ENCODE measurements at places on chromosomes 2 and 18.

DNA sequence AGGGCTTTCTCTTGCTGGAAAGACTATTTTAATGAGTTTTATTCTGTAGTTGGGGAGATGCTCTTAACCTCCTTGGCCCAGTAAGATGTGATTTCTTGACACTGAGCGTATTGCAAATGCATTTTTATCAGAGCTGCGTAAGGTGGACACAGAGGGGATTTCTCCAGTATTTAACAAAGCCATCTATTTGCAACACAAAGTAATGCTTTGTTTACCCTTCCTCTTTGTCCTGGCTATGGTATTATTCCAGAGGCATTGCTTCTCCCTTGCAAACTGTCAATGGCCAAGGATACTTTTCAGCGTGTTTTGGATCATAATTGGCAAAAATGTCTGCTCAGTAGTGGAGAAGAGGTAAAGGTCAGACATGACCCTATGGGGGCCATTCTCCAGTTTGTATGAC lies 90.8 kb upstream of the PIK3C3 start:
- DNase-seq = no peak

DNA sequence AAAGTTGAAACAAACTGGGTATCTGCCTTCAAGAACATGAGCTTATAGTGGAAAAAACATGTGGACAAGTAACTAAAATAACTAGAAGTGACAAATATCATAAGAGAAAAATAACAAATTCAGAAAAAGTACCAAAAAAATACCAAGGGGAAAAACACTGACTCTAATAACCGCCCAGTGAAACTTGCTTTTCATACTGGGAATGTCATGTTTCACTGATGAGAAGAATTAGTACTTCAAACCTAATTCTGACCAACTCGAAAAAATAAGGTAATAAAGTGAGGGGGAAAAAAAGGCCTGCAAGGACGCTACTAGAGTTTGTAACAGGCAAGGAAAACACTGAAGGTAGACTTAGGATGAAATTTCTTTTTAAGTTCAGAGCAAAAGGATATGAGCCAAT lies 83.6 kb downstream of the RTTN start:
- no peak for DNase-seq

DNA sequence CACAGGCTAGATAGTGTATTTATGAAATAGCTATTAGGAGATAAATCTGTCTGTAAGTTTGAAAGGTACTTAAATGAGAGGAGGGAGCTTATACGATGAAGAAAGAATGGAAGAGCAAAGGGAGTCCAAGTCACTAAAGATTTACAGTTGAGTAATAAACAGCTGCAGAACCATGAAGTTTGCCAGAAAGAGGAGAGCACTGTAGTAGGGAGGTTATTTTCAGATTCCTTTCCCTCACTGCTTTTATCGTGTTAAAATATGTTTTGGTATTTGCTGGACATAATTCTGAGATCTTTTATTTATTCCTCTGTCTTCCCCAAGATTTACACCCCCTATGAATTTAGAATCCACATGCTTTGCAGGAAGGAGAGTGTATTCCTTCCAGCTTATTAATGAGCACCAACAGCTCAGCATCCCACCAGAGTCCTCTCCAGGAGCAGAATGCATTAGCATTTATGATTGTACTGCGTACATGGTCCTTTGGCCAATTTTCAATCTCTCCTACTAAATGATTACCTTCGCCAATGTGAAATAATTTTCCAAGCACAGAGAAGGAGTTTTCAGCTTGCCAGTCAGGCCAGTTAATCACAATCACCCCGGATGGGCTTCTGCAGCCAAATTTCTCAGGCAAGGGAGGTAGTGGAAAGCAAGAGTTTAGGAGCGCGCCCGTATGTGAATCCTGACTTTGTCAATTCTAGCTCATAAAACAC lies 297.0 kb downstream of the NBAS start:
- no peak for DNase-seq

DNA sequence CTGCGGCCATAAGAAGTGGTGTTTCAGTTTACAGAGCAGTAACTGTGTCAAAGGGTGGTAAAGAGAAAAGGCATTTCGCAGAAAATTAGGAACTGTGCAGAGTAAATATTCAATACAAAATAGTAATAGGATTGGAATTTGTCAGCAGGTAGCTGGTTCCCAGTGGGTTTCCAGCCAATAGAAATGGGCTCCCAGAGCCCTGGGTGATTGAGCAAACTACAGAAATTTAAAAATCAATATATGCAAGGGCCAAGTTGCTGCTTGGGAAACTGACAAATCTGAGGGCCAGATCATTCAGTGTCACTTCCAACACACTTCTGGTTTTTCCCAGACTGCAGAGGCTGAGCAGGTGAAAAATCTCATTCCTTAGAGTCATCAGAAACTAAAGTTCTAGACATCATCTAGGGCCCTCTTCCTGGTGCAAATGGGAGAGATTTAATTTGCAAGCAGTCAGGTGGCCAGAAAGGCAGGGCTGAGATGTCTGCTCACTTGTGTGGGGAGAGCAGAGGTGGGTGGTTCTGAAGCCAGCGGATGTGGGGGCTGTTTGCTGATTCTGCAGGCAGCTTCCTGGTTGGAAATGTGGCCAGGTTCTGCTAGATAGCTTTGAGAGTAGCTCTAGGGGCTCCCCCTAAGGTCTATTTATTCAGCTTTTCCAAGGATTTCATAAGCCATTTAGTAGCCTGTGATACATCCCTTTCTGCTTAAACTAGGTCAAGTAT lies 182.4 kb downstream of the NCK2 start:
- peak; percentile 21 for DNase-seq

DNA sequence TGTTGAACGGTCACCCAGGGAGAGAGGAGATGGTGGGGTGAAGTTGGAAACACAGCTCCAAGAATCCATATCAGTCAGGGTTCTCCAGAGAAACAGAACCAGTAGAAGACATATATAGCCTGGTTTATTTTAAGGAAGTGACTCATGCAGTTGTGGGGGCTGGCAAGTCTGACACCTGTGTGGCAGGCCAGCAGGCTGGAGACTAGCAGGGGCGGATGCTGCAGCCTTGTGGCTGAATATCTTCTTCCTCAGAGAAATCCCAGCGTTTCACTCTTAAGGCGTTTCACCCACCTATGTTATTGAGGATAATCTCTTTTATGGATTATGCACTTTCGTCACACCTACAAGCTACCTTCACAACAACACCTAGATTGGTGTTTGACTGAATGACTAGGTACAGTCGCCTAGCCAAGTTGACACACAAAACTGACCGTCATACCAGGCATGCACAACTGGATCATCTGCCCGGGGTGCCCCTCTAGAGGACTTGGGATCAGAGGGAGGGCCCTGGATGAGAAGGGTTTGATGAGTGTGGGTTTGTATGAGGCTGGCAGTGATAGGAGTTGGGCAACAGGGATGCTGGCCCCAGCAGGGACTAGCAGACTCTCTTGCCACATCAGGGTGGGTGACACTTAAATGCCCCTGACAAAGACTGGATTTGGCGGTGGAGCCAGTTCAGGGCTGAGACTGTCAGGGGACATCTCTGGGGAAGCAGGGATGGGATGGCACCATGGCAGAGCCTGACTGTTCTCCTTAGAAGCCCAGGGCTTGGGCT lies 23.4 kb downstream of the MROH2A start:
- DNase-seq = no peak

- DNase-seq = no peak
These were observed 40.7 kb downstream of the INPP4A start for GRCh38 chr2:98485453-98485755.

- DNase-seq = no peak
These were observed 69.6 kb downstream of the PHLPP1 start for GRCh38 chr18:62784966-62785413.

GRCh38 chr2:46117994-46118393 lies 179.2 kb upstream of the EPAS1 start:
- no peak for DNase-seq

DNA sequence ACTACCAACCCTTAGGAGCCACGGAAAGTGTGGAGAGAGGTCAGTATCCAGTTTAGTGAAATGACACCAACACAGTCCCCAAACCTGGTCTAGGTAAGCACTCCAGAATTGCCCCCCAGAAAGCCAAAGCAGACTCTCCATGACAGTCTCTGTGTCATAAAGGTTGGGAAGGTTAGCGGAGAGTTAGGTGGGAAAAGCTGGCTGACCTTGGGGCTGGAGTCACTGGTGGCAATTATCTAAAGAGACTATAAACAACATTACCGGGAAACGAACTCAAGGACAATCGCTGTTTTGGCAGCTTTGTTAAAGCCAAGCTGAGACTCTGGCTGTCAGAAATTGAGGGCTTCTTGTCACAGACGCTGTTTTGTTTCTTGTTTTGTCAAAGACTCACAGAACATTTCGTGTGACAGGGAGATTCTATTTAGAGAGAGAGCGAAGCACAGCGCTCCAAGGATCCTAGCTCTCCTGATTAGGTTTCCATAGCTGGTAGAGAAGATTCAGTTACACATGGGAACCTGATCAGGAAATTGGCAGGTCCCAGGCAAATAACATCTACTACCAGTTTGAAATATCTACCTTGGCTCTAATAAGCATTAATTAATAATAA lies 111.3 kb downstream of the LNPK start:
- DNase-seq = no peak

DNA sequence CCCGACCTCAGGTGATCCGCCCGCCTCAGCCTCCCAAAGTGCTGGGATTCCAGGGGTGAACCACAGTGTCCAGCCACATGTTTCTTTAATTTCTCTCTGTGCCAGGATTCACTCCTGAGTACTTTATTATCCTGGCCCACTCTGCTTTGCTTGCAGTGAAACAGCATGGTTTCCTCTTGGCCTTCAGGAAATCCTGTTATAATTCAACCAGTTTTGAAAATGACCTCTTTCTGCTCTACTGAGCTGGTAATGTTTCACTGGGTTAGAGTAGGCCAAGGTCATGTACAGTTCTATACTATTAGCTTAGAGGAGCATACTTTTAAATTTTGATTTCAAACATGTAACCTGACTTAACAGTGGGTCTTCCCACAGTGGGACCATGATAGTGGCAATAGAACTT lies 90.6 kb upstream of the PELI1 start:
- no peak for DNase-seq

DNA sequence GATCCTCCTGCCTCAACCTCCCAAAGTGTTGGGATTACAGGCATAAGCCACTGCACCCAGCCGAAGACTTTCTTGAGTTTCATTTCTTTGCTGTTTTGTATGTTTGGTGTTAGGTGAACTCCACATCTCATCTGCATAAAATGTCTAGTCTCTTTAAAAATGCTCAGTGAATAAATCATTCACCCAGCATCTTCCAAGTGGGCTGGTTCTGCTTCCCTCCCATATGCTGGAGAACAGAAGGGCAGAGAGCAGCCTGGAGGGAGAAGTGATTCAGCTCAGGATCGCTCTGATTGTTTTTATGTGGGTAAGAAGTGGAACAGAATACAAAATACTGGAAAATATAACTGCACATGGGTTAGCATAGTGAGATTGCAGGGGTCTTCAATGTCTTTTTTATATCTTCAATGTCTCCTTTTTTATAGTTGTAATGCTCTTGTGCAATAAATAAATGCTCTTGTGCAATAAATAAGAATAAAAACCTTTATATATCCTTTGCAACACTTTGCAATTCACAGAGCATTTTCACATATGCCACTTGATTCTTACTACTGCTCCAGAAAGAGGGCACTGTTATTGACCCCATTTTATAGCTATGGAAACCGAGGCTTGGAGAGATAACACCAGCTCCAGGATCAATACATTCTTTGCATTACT lies 253.0 kb upstream of the NCKAP5 start:
- DNase-seq = no peak

DNA sequence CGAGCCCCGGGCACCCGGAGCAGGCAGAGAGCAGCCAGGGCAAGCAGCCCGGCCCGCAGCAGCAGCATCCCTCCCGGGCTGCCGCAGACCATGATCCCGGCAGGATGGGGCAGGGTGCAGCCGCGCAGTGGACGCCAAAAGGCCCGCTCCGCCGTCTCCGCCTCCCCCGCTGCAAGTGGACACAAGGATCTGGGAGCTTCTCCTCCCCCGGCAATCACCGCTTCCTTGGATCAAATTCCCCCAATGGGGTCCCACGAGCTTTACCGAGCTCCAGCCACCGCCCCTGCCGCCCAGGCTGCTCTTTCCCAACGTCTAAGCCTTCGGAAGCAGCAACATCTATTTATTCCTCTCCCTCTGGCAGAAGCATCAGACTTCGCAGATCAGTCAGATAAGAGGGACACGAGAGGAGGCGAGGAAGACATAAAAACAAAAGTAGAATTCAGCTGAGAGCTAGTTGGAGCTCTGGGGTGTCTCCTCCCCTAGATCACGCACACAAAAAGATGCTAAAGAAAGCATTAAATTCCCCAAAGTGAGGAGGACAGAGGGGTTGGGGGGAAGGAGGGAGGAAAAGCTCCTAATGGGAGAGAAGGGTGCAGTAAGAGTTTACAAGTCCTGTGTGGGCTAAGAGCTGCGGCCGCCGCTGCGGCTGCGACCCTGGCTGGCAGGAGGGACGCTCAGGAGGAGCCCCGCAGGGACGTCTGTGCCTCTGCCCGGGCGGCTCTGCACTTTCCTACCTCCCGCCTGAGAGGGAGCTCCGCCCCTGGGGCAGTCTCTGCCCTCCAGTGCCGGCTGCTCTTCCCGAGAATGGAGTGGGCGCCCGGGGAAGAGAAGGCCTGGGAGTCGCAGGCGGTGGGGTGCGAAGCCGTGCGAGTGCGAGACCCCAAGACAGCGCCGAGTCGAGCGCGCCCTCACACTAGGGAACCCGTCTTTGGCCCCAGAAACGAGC lies at the start of gene FRZB:
Gene FRZB (minus strand): TSS at position 177 of the 946 bp plus-strand sequence. CDS start 85 bp downstream, at position 92.
- peak; percentile 55 for DNase-seq

DNA sequence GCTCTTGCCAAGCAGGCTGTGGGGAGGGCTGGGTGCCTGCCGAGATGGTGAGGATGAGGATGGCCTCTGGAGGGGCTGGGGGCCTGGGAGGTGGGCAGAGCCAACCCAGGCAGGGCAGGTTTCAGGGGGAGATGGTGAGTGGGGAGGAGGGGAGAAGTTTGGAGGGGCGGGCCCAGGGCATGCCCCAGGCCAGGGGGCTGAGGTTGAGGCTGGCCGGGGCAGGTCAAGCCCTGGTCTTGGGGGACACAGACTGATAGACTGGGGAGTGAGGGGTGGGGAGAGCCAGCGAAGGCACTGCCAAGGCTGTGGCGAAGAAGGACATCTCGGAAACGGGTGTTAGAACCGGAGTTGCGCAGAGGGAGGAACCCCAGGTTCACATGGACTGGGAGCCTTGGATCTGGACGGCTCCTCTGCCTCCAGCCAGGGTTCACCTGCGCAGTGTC lies 12.6 kb downstream of the CAPN10 start:
- no peak for DNase-seq

DNA sequence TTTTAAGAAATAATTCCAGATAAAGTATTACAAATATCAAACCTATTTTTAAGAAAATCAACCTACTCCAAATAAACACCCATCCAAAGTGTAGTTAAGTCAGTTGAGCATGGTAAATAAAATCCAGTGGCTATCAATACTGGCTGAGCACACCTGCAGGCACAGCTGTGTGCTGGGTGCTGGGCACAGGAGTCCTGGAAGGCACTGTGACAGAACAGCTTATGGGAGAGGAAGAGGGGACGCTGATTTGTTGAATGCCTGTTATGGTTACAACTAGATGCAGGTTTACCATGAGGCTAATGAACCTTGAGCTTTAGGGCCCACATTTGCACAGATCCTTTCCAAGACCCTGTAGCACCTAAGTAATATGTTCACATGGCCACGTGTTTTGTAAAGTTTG lies 202.7 kb downstream of the MTX2 start:
- DNase-seq = no peak

- DNase-seq = no peak
These were observed 71.9 kb downstream of the ACVR2A start for GRCh38 chr2:147916723-147917122.

- DNase-seq = no peak
These were observed 417 bp downstream of the IL1B start for GRCh38 chr2:112836163-112836560.

Measured in colonic mucosa (tissue), 4 donors.